ENCODE measurements at places on chromosomes 11 and 22.

GRCh38 chr11:68503251-68503687 lies 42.7 kb downstream of the PPP6R3 start:
- DNase-seq = no peak

- no peak for DNase-seq
These were observed 953 bp upstream of the LRP5 start for GRCh38 chr11:68311160-68312116.

- DNase-seq = no peak
These were observed 22.8 kb downstream of the TCP11L1 start for GRCh38 chr11:33062137-33062536.

- DNase-seq = no peak
These were observed 5.7 kb upstream of the OR51B4 start for GRCh38 chr11:5307256-5308019.

DNA sequence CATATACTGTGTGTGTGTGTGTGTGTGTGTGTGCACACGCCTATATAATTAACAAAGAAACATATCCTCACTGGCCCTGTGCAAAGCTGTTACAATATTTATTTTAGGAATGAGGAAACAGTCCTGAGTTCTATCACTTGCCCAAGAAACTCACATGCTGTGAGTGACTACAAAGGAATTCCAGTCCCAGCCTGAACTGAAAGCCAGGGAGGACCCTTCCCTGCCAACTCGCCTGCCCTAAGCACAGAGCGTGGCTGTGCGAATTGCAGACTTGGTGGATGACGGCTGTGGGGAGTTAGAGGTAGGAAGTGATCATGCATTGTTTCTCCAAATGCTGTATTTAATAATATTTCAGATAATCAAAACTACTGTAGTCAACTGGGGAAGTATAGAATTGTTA lies 26.4 kb upstream of the CD5 start:
- peak; percentile 76 for DNase-seq

GRCh38 chr11:1351278-1351937 lies 38.3 kb upstream of the BRSK2 start:
- DNase-seq = no peak

- no peak for DNase-seq
These were observed 45.1 kb downstream of the PTPRJ start for GRCh38 chr11:48025293-48025983.

DNA sequence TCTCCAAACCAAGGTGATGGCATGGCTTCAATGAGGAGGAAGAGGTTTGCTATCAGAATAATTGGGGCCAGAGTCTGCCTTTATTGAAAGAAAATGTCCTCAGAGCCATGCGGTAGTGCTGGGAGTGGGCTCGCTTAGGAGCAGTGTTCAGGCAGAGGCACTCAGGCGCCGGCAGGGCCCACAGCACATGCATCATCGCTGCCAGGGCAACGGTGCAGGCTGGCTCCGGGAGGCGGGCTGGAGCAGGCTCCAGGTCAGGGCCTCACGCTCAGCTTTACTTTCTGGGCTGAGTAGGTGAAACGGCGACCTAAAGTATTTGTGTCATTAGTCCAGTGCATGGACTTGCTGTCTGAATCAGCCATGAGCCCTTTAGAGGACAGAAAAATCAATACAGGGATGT lies 169.9 kb upstream of the CCDC90B start:
- no peak for DNase-seq

- DNase-seq = no peak
These were observed 16.7 kb downstream of the ACRV1 start for GRCh38 chr11:125663910-125664309.

All from bronchial epithelial cell (primary cell).